Left renal cortex interstitium (tissue), 4 donors: ENCODE measurements at places on chromosomes 7 and 10. TPM values are rescaled to one million over a fixed set of nuclear protein-coding genes. Genes with fewer than 3 reads are reported as not detected.
A peak's percentile ranks its signal among the peaks of the same experiment; 100 is the strongest.

The PNLIP gene
- not detected for polyA plus RNA-seq

The WNT2 gene
- 0.45 TPM for polyA plus RNA-seq

The HECTD2 gene
- 26.3 TPM for polyA plus RNA-seq

DNA sequence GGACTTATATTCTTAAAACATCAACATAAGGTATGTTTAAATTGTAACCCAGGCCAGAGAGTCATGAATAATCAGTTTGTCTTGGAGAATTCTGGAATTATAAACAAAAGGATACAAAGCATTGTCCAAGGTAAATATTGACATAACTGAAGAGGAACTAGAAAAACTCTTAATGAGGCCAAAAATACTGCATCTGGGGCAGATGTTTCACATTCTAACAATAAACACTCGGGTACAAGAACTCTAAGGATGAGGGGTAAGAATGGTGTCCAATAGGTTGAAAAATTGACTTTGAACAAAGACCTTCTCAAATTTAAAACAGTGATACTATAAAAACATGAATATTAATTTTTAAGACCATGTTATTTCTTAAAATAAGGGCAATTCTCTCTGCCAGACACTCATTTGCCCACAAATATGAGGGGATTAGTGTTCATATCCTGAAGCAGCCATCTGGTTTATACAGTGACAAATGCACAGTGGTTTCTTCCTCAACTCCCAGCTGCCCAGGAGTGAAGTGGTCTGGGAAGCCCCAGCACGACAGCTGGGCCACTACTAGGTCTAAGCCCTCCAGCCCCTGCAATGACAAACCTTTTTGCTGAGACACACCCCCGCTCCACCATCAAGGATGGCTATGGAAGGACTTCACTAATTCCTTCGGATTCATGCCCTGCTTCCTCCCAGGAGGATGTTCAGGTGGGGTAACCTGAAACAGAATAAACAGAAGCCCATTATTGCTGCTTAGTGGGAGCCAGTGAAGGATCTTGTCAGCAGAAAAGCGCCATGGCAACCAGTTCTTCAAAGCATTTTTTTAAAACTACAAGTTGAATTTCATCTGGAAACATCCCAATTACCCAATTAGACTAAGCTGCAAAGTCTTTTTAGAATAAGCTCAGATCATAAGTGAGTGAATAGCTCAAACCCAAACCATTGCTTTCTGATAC, 107.5 kb upstream of the ARID5B start:
- DNase-seq, result peak; percentile 7

The CDNF gene
- polyA plus RNA-seq, result 3.2 TPM

DNA sequence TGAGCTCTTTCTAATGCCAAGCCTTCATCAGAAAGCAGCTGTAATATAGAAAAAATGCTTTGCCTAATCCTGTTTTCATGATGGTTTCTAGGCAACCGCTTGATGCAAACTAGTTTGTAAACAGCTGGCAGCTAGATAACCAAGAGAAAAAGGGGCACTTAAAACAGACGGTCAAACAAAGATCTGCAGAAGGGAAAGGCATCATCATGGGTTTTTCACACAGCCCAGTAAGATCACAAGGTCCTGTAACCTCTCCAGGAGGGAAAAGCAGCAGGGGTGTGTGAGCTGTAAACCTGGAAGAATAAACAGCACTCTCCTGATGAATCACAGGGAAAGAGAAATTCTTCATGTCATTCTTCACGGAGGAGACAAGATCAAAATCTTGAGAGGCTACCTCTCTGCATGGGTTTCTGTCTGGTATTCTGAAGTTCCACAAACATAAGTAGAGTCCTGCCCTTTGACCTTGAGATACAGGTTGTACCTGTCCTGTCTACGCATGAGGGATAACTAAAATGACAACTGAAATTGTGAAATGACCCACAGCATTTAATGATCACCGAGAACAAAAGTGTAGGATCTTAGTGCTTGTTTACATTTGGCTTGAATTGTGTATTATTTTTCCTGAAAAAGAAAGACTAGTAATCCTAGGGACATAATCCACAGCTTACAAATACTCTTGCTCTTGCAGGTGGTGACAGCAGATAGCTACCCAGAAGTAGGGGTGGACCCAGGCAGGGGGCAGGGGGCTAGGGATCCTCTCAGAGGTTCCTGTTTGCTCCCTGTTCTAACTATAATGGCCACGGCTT, 48.0 kb downstream of the CREB3L2 start:
- no peak for DNase-seq

The SYT15 gene
- 6.4 TPM for polyA plus RNA-seq

DNA sequence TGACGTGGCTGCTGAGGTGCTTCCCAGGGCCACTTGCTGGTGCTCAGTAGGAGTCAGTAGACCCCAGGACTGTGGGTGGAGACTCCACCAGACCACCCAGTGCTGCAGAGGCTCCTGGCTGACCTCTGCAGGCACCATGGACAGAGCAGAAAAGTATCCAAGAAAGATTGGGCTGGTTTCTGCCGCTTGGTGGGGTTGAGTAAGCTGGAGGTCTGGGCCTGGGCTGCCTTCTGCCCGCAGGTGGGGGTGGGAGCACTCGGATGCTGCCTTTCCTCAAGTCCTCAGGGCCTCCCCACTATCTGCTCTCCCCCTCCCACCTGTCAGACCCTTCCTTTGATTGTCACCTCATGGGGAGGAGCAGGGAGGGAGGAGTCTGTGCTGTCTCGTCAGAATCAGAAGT, 91.6 kb downstream of the WDR37 start:
- DNase-seq, result no peak

- DNase-seq, result no peak
Measured at GRCh38 chr10:31687663-31688482, 240.8 kb downstream of the ARHGAP12 start.

DNA sequence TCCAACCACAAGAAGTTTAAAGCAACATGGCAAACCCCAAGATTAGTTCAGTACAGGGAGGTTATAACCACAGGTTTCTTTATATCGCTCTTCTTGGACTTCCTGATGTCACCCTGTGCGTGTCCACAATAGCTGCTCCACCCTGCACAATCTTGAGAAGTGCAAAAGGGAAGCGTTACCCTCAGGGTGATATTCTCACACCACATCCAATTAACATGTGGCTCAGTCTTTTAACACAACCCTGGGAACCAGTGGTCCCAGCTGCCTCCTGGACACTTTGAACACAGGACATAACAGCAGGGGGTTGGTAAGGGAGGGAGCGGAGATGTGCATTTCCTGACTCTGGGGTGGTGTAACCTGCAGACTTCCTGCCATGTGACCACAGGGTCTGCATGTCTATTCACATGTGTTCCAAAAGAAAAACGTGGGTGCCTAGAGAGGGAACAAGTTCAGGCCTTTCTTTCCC, 64.6 kb downstream of the GSAP start:
- DNase-seq, result no peak

GRCh38 chr7:77729574-77730348, 33.5 kb downstream of the RSBN1L start:
- no peak for DNase-seq

- no peak for DNase-seq
Measured at GRCh38 chr10:132484922-132485321, 52.7 kb upstream of the INPP5A start.

The MYOZ1 gene
- polyA plus RNA-seq, result 5.7 TPM

- no peak for DNase-seq
Measured at GRCh38 chr7:34066411-34066810, 161.1 kb downstream of the BMPER start.

The SORCS3 gene
- 2.8 TPM for polyA plus RNA-seq

GRCh38 chr7:129642871-129643549, 31.5 kb downstream of the NRF1 start:
- DNase-seq, result no peak
